ENCODE measurements at places on chromosomes 13 and 19.
A peak's percentile ranks its signal among the peaks of the same experiment; 100 is the strongest.

DNA sequence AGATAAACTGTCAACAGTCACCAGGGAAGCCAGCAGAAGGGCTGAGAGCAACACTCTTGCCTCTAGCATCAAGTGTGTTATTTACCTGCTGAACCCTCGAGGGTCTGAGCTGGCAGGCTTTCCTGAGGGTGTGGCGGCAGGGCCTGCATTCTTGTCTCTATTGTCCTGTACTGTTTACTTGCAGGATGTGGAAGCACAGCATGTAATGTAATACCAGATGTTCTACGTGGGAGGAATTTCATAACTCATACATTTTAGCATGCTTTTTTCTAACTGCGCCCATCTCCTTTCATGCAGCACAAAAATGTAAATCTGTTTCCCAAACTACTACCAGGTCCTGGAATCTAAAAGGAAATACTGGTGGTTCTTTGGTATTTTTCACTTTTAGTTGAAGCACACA lies 153.1 kb downstream of the RGCC start:
- DNase-seq, result no peak

- no peak for DNase-seq
These were observed 463.7 kb upstream of the SLITRK5 start for GRCh38 chr13:87207280-87208003.

GRCh38 chr13:71252184-71252704 lies 614.8 kb downstream of the DACH1 start:
- DNase-seq, result no peak

GRCh38 chr13:95136638-95137037 lies 164.6 kb downstream of the ABCC4 start:
- DNase-seq, result no peak

DNA sequence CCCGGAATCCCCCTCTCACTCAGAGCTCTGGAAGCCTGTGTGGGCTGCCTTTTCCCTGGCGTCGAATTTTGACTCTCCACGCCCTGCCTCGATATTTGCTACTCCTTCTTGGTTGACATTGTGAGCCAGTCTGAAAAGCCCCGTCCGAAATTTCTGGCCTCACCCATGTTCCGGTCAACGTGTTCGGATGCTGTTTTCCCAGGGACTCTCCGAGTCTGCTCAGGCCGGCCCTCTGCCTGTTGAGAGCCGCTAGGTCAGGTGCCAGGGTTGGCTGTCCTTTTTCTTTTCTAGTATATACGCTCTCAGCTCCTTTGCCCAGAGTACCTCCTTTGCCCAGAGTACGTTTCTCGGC lies 6.8 kb upstream of the DGKH start:
- peak; percentile 37 for DNase-seq

GRCh38 chr13:38265132-38265497 lies 84.5 kb upstream of the UFM1 start:
- DNase-seq, result no peak

DNA sequence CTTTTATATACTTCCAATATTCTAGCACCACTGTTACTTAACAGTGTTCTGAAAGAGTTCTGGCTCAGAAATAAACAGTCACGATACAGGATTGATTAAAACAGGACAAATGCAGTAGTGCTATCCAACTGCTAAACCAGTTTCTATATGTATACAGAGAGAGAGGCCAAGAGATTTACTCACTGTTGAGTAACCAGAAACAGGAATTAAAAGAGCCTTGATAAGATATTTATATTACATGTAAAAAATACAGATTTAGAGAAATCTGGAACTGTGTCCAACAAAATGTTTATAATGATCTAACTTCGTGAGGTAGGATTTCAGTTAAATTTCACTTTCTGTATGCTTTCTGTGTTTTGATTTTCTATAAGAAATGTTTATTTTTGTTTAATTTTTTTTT lies 116.6 kb downstream of the CDK8 start:
- no peak for DNase-seq

GRCh38 chr13:33545492-33545891 lies 259.9 kb upstream of the STARD13 start:
- DNase-seq, result no peak
